ENCODE measurements at places on chromosomes 11 and 22.

- DNase-seq, result no peak
Measured at GRCh38 chr22:48103126-48103875, 1340.9 kb downstream of the TBC1D22A start.

GRCh38 chr11:128188346-128189004 is 398.9 kb downstream of the ETS1 start:
- DNase-seq, result no peak

GRCh38 chr11:76602431-76602861 is 68.1 kb downstream of the LRRC32 start:
- DNase-seq, result no peak

- no peak for DNase-seq
Measured at GRCh38 chr22:29820961-29821290, 17.1 kb downstream of the ASCC2 start.

DNA sequence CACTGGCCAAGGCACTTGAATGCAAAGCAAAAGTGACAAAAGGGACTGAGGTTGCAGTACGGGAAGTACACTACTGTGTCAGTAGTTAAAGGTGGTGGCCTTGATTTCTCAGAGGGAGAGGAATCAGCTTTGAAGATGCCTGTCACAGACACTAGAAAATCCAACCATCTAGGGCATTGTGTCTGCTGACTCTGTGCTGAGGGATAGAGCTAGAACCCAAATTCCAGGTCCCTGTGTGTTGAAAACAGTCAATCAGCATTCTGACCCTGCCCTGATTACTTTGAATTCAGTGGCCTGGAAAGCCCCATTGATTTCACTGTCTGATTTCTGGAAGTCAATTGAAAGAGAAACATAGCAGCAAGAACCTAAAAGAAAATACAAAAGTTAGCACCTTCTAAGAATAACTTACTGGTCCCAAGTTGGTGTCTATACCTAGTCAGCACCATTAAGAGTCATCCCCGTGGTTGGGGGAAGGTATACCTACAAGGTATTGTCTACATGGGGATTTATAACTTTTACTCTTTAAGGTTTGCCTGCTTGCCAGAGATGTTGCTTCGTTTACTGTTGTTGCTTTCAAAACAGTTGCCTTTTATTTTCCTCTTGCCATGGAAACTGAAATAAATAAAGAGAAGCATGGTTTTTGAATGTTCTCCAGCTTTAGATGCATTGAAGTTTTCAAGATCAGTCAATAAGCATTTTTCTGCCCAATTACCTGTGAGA is 97.3 kb downstream of the PDHX start:
- DNase-seq, result no peak

DNA sequence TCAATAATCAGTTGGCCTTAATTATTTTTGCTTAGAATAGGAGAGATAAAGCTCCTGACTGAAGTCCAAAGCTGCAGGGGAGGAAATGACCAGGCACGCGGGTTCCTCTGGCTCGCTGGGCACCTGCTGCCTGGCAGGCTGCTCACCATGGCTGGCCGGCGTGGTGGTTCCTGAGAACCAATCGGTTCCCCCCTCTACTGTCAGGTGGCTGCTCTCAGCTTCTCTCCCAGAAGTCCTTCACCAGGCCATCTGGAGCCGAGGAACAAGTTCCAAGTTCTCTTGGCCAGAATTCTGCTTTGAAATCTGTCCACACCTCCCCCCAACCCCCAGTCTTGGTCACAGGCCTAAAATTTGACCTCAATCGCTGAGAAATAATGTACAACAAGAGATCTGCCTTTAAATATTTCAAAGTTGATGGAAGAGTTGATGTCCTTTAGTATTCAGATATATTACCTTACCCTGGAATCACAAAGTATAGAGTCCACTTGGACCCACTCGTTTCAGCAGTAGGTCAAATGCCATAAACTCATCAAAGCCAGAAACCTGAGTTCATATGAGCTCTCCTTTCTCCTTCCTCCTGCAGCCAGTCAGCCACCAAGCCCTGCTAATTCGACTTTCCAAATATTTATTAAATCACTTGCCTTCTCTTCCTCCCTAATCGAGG is 25.2 kb downstream of the EXPH5 start:
- peak; percentile 64 for DNase-seq

- DNase-seq, result no peak
Measured at GRCh38 chr11:61121192-61121831, 19.0 kb downstream of the CD5 start.

DNA sequence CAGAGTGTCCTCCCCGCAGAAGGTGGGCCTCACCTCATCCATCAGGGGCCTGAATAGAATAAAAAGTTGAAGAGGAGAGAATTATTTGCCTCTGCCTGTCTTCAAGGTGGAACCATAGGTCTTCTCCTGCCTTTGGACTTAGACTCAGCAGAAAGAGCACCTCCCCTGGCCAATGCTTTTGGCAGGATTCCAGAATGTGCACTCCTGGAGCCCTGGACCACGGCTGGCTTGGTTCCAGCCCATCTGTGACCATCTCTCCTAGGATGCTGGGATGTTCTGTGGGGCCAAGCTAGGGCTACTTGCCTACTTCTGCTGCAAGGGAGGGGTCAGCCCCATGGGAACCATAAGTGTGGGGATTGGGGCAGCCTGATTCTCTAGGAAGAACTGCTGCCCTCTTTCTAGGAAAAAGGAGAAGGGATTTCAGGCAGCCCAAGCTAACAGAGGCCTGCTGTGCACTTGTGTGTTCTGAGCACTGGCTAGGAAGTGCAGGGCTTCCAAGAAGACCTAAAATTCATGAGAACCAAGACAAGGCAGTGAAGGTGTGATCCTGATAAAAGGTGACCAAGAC is 32.2 kb upstream of the SHANK2 start:
- DNase-seq, result no peak

GRCh38 chr11:115535781-115536180 is 31.6 kb upstream of the CADM1 start:
- no peak for DNase-seq

DNA sequence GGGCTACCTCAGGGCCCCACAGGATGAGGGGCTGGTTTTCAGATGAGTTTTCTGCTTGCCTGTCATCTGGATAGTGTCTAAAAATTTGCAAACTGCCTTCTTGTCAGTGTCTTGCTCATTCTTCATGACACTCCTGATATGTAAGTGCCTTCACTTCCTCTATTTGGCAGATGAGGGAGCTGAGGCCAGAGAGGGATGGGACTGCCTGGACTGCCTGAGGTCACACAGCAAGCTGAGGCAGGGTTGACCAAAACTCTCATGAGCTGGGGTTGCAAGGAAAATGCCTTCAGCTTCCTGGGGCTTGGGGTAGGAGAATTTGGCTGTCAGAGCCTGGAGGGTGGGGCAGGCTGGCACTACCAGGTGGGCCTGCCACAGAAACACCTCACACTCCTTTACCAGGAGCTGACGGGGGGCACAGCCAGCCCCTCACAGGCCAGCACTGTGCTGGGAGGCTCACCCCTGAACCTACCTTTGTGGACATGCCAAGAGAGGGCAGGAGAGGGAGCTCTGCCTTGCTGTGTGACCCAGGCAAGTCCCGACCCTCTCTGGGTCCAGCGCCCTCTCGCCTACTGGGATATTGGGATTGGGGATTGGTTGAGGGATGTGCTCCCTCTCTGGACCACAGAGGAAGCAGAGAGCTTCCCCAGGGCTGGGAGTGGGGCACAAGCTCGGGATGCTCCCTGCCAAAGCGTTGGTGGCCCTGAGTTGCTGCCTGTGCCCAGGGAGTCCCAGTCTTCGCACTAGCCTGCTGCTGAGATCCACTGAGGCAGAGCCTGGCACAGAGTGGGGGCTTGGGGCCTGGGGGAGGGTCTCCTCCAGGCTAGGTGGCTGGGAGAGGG is 1.9 kb upstream of the P2RY6 start:
- DNase-seq, result no peak

- no peak for DNase-seq
Measured at GRCh38 chr11:86592659-86593451, 79.6 kb downstream of the ME3 start.

- DNase-seq, result no peak
Measured at GRCh38 chr11:83815736-83816135, 529.6 kb upstream of the CCDC90B start.

DNA sequence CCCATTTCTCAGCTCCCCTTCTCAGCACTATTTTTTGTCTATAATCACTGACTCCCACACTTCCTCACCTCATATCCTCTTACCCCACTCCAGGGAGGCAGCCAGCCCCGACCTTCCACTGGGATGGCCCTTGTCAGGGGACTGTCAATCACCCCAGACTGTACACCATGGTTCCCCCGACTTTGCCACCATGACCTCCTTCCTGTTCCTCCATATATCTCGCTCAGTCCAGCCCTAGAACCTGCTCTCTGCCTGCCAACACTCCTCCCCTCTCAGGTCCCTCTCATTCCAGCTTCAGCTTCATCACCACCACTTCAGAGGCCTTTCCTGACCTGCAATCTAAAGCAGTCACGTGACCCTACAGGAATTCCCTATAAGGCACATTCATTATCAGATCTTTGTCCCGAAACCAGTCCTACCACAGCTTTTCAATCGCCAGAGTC is 16.5 kb downstream of the PRPF19 start:
- no peak for DNase-seq

DNA sequence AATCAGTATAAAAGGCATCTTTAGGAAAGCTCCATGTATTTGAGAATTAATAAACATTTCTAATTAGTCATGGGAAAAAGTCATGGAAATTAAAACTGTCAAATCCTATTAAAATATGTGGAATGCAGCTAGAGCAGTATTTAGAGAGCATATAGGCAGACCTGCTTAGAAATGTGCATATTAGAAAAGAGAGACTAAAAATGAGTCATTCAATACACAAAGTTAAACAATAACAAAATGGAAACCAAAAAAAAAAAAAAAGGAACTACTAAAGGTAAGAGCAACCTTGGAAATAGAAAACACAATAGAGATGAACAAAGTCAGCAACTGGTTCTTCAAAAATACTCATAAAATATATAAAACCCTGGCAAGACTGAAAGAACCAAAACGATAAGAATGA is 59.7 kb upstream of the RASSF10 start:
- DNase-seq, result no peak

- no peak for DNase-seq
Measured at GRCh38 chr11:8832571-8833260, 78.3 kb upstream of the AKIP1 start.

GRCh38 chr11:56234155-56234554 is at the start of gene OR5T2:
OR5T2 (minus strand) TSS chr11:56234255; CDS start chr11:56233062, 1,193 bp downstream.
- DNase-seq, result no peak

GRCh38 chr11:115530752-115531151 is 26.5 kb upstream of the CADM1 start:
- no peak for DNase-seq

DNA sequence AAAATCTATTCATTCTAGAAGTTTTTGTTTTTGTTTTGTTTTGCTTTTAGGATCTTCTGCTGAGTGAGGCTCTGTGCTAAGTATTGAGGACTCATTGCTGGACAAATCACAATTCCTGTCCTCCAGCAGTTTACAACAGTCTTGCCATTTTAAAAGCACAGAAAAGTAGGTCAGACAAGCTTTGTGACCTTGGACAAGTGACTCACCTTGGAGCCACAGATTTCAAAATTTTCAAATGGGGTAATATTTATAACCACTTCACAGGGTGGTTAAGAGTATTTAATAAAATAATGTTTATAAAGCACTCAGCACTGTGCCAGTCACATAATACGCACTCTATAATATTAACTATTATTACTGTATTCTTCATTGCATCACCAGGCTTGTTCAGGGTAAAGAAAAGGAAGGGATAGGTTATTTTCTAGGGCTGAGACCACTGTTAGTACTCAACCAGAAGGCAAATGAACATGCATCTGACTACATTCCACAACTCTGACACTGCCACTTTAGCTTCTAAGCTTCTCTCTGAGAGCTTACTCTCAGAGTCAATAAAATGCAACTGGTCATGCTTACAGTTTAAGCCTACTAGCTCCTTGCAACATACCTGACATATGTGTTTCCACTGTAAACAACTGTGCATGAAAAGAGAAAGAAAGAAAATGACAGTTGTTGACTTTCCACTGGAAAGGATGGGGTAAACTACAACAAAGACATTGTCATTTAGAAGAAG is 63.2 kb upstream of the FIBIN start:
- DNase-seq, result no peak

GRCh38 chr22:48975886-48976285 is 851.8 kb downstream of the BRD1 start:
- DNase-seq, result no peak

GRCh38 chr11:113048820-113049768 is 87.9 kb downstream of the NCAM1 start:
- no peak for DNase-seq
